ENCODE measurements at places on chromosomes 1 and 21.

- DNase-seq, result no peak
These were observed 3.0 kb upstream of the C1orf21 start for GRCh38 chr1:184383772-184384323.

GRCh38 chr21:35041122-35041521 is 8.0 kb downstream of the RUNX1 start:
- no peak for DNase-seq

GRCh38 chr1:84840346-84840745 is 52.7 kb downstream of the LPAR3 start:
- DNase-seq, result no peak

DNA sequence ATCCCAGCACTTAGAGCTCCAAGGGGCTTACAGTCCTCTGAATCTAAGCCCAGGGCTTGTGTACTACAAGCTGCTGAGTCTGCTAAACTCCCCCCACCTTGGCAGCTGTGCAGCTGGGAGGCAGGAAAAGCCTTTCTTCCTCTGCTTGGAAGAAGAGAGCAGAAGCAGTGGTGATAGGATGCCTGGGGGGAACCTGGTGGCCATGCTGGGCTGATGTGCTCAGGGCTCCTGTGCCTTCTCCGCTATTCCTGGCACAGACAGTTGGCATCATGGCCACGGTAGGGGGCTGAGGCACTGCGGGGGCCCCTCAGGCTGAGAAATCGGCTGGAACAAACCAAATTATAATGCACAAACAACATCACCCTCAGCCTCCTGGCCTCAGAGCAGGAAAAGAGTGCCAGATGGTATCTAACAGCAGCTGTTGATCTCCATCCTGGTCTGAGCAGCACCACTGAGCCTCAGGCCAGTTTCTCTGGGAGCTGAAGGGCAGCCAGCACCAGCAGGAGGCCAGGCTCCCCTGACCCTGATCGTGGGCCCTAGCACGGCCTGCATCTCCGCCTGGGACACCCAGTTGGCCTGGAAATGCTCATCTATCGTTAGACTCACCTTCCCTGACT is 35.8 kb downstream of the ECE1 start:
- DNase-seq, result peak; percentile 50

DNA sequence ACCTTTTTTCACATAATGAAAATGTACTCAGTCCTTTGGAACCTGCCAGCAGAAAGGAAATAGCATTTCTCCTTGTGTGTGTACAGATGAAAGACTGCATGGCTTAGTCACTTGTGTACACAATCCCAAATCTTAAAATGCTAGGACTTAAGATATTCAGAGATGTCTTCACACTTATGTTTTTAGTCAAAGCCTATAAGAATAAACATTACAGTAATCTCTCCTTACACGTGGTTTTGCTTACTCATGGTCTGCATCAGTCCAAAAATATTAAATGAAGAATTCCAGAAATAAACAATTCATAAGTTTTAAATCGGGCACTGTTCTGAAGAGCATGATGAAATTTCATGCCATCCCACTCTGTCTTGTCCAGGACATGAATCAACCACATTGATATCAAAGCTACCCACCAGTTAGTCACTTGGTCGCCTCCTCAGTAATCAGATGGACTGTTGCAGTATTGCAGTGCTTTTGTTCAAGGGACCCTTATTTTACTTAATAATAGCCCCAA is 75.7 kb upstream of the RRP15 start:
- no peak for DNase-seq

GRCh38 chr1:91015794-91016550 is 5.9 kb downstream of the ZNF644 start:
- no peak for DNase-seq

DNA sequence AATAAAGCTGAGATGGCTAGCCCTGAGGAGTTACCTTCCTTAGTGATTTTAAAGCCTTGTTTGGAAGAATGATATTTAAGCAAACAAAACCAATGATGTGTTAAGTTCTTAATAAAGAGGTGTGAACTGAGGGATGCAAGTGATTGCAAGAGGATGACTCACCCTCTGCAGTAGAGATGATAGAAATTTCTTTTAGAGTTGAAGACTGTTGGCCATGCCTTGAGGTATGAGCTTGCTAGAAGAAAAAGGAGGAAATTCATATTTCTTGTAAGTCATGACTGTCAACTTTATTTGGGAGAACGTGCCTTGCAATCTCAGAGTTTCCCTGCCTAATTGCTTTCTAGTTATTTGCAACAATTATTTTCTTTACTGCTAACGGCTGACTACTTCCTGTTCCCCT is 94.7 kb downstream of the PLA2G4A start:
- no peak for DNase-seq

DNA sequence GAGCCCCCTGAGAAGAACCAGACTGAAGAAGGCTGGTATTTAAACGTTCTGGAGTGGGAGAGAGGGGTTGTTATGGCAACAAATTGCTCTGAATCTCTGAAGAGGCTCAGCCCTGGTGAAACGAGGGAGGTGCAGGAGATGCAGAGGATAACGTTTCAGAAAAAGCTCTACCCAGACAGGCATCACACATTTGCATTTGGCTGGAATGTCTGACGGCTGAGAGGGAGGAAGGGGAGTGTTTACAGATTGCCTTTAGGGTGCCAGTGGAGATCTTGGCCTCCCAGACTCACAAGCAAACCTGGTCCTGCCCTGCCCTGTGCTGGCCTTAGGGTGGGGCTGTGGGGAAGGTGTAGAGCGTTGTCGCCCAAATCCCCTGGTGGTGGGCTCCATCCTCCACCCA is 169.0 kb upstream of the AJAP1 start:
- peak; percentile 43 for DNase-seq

DNA sequence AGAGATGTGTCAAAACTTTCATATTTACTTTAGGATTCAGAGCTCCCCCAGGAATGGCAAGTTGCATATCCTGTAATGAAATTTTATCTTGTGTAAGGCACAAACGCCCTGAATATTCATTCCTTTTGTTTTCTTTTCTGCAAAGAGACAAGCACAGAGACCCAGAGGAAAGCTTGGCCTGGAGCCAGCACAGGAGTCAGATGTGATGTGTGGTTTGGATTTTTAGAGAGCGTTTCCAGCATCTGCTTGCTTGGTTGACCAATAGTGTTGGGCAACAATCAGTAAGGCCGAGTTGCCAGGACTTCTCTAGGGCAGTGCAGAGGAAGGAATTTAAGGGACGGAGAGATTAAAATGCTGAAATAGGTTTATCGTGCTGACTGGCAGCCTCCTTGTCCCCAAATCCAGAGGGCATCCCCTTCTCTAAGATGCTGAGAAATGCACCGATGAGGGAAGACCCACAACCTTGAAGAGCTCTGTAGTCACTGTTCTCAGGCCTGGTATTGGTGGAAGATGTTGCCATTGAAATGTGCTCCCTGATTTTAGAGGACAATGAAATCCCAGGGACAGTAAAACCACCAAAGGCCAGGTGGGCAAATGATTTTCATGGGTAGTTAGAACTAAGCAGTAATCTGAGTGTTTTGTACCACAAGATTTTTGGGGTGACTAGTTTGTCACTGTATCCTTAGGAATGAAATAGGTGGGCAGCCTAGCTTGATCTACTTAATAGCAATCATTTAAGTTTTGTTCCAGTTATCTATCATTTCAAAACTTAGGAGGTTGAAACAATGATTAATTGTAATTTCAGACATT is 37.9 kb upstream of the RHOU start:
- no peak for DNase-seq
